ENCODE measurements at places on chromosomes 6 and 20.

DNA sequence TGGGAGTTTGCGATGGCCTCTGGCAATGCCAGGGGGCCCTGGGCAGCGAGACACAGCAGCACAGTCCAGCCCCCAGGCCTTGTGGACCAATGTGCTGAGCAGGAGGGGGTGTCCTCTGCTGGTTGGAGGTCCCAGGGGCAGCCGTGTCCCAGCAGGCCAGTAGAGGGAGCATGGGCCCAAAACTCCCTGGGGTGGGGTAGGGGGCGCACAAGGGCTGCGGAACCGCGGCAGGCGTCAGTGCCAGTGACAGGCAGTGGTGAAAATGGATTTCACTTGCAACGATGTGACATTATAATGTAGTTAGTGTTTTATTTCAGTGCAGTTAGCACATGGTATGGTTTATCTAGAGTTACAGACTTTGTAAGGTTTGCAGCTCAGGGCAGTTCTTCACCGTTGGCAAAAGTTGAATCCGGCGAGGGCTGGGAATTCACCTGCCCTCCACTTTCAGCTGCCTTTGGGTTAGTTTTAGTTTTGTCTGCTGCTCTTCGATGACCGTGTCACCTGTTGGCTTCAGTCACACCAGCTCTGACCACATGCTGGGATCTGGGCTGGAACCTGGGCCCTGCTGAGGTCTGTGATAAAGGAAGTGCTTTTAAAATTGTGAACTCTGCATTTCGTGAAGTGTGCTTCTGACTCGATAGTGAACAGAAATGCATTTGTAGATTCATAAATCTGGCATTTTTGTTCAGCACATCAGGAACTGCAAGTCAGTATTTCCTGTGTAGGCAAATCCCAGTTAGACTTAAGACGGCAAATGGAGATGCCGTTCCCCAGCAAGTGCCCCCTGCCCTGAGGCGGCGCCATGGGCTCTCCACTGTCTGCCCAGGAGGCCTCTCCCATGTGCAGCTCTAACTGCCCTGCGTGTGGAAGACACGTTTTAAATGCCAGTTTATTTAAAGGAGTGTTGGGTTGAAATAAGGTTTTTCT lies 46.8 kb downstream of the PYGB start:
- DNase-seq = no peak

DNA sequence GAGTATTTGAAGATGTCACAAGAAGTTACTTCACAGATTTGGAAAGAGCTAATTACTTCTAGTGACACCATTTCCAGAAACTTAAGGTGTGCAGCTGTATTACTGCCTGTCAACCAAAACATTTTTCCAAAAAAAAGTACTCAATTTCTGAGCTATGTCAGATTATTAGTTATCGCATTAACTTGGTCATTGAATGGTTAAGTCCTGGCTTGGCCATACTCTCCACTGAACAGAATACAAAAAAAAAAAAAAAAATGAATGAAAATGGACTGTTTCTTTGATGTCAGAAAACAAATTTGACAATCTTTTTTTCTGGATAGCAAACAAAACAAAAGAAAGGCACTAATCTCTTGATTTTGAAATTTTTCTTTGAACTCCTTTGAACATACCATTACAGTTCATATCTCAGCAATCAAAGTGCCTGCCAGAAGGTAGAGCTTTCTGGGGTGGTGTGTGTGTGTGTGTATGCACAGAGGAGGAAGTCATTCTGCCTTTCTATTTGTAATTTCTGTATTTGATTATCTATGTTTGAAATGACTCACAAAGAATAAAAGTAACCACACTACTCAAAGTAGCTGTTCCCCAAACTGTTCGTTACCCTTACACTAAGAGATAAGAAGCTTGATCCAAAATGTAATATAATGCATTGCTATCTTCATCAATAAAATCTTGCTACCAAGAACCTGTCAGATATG lies 210.8 kb upstream of the FUT9 start:
- DNase-seq = no peak

GRCh38 chr20:62707921-62708521 lies 615 bp upstream of the NTSR1 start:
- DNase-seq = no peak

DNA sequence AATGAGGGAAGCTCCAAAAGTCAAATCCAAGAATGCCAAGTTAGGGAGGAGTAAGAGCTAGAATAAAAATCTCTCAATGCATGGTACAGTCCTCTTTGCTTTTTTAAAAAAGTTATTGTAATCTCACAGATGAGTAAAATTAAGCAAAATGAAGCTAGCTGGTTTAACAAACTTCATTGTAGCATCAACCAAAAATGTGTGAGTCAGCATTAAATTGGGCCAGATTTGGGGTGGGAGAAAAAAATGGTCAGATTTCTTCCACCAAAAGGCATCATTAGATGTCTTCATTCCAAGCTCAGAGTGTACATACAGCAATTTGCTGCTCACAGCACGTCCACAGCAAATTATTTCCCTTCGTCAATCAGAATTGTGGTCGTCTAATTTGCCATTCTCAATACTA lies 441.5 kb upstream of the FLRT3 start:
- no peak for DNase-seq

DNA sequence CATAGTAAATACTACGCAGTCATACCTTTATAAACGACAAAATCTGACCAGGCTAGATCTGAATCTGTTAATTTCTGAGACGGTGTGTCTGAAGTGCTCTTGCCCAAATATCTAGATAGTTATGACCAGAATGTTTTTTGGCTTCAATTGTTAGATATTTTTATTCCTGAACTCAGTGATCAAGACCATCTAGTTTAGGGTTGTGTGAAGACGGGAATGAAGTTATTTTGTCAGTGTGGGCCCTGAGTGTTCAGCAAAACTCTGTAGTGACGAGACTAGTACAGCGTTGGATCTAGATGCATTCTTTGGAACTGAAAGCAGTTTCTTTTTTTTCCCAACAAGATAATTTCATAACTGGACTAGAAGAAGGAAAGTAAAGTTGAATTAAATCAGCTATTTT lies 3.1 kb downstream of the STXBP5 start:
- DNase-seq = no peak

- DNase-seq = no peak
These were observed 1.3 kb downstream of the SRF start for GRCh38 chr6:43172104-43173007.

GRCh38 chr20:34663213-34663943 lies 13.5 kb downstream of the PIGU start:
- DNase-seq = no peak

- DNase-seq = no peak
These were observed 82.2 kb downstream of the PRDM1 start for GRCh38 chr6:106168097-106168888.

- no peak for DNase-seq
These were observed 303.9 kb upstream of the SGK1 start for GRCh38 chr6:134621858-134622257.

DNA sequence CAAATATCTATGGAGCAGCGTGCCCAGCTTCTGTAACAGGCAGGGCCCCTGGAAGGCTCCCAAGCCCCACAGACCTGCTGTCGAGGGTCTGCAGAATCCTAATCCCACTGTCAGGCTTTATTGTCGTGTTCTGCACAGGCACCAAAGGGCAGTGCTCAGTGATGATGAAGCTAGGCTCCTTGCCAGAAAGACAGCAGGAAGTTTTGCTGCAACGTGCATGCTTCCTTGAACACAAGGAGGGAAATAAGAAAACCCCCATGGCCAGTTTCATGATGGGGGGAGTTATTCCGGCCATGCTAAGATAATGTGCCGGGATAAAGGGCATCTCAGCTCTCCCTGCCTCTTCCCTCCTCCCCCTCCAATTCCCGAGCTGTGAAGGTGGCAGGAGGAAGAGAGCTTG lies 109.4 kb upstream of the KCNG1 start:
- no peak for DNase-seq

DNA sequence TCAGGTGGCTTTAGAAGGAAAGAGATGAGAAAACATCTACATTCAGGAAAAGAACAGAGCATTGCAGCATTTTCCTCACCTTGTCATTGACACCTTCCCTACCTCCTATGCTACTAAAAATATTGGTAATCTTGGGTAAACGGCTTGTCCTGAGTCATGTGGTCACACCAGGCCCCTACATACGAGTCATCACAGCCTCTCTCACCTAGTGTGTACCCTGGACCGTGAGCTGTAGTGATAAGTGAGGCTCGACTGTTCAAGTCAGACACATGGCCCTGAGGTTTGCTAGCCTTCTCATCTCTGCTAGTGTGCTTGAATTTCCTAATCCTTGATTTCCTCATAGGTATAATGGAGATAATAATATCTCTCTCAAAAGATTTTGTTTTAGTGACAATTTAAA lies 29.6 kb upstream of the TMEM244 start:
- no peak for DNase-seq

GRCh38 chr6:34178357-34179105 lies 32.6 kb upstream of the GRM4 start:
- DNase-seq = no peak

GRCh38 chr6:52407467-52407866 lies 12.7 kb upstream of the EFHC1 start:
- DNase-seq = no peak

DNA sequence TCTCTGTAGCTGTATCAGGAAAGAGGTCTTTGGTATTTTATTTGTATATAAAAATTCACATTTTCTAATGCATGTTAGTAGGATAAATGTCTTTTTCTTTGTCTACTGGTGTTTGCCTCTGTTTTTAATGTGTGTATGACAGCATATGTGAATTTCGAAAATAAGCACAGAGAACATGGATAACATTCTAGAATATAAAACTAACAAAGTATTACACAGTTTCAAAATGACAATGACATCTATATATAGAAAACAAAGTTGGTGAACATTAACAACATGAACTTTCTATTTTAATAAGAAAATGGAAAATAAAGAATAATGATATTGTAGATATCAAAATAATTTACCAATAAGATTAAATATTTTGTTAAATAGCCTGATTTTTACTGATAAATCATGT lies 608.0 kb downstream of the COL12A1 start:
- no peak for DNase-seq

DNA sequence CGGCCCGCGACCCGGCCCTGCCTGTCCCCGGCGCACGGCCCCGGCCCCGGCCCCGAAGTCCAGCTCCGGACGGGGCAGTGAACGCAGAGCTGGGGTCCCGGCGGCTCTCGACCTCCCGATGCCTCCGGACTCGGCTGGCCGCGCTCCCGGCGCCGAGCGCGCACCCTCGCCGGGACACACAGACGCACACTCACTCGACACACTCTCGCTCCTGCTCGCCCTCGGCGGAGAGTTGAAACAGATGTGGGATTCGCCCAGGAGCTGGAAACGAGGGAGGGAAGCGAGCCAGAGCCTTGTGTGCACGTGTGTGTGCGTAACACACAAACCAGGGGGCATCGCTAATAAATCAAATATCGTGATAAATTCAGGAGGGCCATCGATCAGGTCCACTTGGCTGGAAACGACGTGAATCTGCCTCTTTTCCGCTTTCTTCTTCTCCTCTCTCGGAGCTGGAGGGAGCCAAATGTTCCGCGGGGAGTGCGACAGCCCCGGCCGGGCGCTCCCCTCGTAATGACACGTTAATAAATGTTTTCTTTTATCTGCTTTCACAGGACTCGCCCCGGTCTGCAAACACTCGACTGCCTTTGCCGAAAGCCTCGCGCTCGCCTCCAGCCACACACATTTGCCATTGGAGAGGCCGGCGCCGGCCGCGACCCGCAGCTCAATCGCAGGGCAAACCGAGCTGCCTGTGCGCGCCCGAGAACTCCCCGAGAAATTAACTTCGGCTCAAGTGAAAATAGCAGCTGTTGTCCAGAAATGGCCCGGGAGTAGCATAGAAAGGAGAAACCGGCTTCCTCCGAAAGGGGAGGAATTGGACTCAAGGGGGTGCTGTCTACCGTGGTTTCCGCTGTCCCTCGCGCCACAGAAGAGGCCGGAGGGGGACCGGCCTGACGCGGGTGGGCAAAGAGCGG lies 828 bp upstream of the SULF2 start:
- peak; percentile 81 for DNase-seq

GRCh38 chr6:167712731-167713475 lies 113.8 kb upstream of the AFDN start:
- no peak for DNase-seq

DNA sequence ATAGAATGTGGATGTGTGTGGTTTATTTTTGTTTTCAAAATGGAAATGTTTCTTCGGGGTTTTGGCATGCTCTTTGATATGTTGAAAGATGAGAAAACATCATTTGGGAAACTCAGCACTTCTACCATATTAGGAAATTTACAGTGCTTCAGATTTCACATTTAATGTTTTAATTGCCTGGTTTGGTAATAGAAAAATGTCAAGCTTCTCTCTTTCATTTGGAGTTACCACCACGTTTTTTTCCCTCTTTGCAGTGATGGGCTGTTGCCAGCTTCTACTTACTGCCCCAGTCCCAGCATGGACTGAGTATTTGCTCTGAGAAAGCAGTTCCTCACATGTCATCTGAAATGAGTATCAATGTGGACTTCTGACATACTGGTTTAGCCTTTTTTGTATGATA lies 267.7 kb downstream of the PRL start:
- DNase-seq = no peak

DNA sequence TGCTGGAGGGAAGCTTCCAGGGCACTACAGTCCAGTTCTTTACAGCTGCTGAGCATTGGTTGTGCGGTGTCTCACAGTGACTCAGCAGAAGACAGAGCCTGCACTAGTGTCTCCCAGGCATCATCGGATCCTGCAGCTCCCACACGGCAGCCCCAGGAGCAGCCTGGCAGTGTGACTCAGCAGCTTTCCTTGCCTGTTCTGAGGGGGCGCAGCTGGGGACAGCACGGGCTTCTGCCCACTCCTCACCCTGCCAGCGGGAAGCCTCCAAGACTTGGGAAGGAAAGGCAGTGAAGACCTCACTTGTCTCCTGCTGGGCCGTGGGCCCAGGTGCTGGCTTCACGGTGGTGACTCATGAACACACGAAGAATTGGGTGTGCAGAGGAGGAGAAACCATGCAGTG lies 165.4 kb downstream of the SYNDIG1 start:
- no peak for DNase-seq

- DNase-seq = no peak
These were observed 241.1 kb upstream of the TSHZ2 start for GRCh38 chr20:52731093-52731492.

DNA sequence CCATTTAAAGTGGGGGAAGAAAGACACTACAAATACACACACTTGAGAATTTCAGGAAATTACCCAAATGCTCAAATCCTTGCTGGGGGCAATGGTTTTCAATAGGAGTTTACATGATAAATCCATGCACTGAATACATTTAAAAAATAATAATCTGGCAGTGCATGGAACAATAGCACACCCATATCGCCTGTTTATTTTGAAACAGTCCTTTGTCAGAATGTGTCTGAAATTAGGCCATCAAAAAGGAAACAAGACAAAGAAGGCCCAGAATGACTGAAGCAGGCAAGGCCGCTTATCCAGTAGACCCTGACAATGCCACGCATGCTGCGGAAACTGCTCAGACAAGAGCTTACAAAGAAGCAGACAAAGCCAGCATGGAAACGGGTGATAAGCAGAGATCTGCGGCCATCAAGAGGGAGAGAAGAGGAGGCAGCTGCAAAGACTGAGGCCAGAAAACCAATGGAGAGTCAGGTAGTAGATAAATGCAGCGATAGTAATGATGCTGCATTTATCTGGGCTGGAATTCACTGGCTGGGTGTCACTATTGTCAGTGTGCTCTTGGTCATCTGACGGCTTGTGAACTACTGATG lies 211.9 kb upstream of the CNR1 start:
- no peak for DNase-seq

- no peak for DNase-seq
These were observed 44.3 kb upstream of the PRELID3B start for GRCh38 chr20:59086923-59087322.
